ENCODE measurements at places on chromosomes 3 and 15. TPM values are rescaled to one million over a fixed set of nuclear protein-coding genes. Genes with fewer than 3 reads are reported as not detected.

The PCLAF gene
- polyA plus RNA-seq = 47.3 TPM

The GOLGA6L7 gene
- polyA plus RNA-seq = 0.58 TPM

The HEXA gene
- 82.1 TPM for polyA plus RNA-seq

The SPSB4 gene
- 6.5 TPM for polyA plus RNA-seq

The TP63 gene
- polyA plus RNA-seq = 1.1 TPM

DNA sequence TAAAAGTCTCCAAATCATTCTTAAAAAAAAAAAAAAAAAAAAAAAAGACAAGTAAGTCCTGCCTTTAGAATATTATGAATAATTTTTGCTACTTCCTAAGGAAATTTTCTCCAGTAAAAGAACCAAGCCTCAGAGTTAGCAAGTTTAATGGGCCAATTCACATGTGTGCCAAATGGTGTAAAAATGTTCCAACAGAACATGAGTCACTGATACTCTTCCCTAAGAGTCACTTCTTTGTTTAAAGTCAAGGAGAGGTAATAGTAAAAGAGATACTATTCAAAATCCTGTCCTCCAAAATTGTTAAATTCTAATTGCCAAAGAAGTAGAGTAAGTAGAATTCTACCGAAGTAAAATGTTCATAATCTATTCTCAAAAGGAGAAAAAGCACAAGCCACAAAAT, 17.7 kb upstream of the CPA3 start:
- DNase-seq = no peak

DNA sequence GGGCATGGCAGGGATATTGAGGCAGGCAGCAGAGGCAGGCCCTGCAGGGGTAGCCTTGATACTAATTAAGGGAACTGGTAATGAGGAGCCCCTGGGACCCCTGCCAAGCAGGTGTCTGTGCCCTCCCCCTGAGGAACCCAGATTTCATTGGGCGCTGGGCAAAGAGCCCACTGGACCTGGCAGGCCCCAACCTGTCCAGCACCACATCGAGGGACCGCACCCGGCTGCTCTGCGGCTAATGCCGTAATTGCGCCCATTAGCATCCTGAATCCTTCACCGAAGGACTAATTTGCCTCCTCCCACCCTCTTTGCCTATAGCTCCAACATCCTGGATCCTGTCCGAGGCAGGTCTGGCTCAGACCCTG, 13.7 kb upstream of the SEMA3B start:
- no peak for DNase-seq

DNA sequence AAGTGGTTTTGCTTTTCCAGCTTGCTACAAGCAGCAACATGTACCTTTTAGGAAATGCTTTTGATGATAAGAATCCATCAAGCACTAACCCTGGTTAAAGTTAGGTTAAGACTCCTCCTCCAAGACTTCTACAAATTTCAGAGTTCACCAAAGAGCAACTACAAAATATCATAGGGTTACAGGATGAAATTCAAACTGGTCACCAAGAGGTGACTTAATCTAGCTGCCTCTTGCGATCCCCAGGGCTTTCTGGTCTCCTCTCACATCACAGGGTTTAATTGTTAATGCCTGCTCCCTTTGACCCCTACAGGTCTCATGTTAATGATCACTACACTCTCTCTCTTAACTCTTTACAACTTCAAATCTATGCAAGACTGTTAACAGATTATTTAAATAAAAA, 66.5 kb downstream of the DPH6 start:
- DNase-seq = no peak

DNA sequence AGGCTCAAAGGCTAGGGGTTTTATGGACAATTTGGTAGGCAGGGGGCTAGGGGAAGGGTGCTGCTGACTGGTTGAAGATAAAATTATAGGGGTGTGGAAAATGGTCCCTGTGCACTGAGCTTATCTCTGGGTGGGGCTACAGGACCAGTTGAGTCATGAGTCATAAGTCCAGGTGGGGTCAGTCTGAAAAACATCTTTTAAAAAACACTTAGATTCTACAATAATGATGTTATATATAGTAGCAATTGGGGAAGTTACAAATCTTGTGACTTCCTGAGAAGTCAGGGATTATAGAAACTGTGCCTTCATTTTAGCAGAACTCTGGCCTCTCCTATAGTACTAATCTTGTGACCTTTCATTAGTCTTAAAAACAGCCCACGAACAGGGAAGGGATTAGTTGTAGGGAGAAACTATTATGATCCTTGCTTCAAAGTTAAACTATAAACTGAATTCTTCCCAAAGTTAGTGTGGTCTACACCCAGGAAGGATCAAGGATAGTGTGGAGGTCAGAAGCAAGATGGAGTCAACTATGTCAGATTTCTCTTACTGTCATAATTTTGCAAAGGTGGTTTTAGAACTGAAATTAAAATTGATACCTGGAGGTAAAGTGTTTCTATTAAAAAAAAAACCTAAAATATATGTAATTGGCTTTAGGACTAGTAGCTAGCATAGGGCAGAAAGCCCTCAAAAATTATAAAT, 130.1 kb downstream of the P2RY1 start:
- no peak for DNase-seq

- DNase-seq = no peak
Observed at GRCh38 chr3:15319575-15319974, 12.8 kb downstream of the SH3BP5 start.

GRCh38 chr15:101436526-101436925, 53.0 kb downstream of the PCSK6 start:
- no peak for DNase-seq

DNA sequence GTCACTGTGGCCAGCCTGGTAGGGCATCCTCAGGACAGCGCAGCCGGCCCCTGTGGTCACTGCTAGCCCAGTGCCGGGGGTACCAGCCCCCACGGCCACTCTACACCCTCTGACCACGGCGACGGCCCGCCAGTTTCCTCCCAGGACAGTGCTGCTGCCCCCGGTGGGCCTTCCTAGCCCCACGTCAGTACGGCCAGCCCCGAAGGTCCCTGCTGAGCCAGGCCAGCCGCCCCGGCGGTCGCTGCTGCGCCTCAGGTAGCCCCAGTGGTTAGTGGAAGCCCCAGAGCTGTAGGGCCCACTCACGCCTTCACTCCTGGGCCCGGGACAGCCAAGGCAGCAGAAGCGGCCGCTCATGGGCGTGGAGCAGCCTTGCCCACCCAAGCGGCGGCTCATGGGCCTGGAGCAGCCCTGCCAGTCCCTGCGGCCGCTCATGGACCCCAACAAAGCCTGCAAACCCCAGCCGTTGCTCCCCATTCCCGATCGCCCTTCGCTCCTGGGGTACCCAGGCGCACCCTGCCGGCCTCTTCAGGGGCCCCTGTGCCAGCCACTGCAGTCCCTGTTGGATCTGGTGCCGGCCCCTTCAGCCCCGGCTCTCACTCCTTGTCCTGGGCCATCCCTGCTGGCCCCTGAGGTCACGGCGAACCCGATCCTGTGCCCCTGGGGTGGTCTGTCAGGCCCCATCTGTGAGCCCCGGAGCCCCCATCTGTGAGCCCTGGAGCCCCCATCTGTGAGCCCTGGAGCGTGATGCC, 9.5 kb upstream of the ROPN1B start:
- no peak for DNase-seq

DNA sequence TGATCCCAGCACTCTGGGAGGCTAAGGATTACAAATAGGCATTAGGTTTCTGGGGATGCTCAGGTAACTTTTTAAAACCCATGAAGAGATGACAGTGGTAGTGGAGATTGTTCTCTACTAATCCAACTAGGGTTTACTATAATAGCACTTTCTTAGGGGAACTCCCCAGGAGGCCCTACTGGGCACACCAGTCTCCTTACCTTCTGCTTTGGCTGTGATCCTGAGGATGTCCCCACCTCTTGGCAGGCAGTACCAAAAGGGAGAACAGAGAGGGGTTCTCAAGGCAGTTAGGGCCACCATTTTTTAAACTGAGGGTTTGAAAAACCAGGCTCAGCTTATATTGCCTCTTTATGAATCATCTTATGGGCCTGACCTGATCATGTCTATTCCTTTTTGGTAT, 15.0 kb upstream of the FBXL22 start:
- DNase-seq = no peak

DNA sequence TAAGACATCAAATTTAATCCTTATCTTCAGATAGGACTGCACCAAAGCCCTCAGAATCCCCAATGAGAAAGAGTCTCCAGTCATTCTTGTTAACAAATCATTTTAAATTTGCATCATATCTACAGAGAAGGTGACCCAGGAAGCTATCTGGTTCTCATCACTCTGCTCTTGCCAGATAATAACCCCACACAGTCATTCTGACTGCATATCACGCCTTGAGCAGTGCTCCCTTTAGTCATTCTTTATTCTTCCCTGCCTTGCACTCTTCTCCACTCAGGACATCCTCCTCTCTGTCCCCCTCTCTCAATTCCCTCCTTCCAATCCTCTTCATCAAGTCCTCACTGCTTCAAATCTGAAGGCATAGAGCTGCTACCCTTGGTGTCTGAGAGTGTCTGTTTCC, 83.7 kb upstream of the COL6A6 start:
- DNase-seq = no peak

GRCh38 chr15:61146931-61147230, 82.2 kb downstream of the RORA start:
- DNase-seq = no peak

- DNase-seq = peak; percentile 12
Observed at GRCh38 chr3:122795674-122796195, 866 bp downstream of the SLC49A4 start.

- DNase-seq = no peak
Observed at GRCh38 chr15:29699791-29700190, 122.5 kb downstream of the TJP1 start.

DNA sequence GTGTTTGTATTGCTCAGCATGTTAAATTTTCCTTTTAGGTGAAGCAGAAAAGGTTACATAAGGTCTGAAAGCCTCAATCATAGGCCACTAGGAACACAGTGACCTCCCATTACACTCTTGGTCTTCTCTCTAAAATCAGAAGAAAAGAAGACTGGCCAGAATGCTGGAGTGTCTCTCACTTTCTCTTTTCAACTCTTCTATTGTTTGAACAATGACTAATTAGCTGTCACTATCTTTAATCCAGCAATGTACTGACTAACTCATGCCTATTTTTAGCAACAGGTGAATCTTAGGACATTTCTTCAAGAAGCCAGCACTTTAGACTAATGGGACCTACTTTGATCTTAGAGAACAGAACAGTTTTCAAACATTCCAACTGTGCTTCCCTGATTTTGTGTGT, 142.8 kb downstream of the TGFBR2 start:
- no peak for DNase-seq

Data from right lung (tissue), 10 donors.